ENCODE measurements at places on chromosomes 6 and 20.
A peak's percentile ranks its signal among the peaks of the same experiment; 100 is the strongest.

- no peak for DNase-seq
Observed at GRCh38 chr6:166162599-166163342, 4.9 kb downstream of the TBXT start.

DNA sequence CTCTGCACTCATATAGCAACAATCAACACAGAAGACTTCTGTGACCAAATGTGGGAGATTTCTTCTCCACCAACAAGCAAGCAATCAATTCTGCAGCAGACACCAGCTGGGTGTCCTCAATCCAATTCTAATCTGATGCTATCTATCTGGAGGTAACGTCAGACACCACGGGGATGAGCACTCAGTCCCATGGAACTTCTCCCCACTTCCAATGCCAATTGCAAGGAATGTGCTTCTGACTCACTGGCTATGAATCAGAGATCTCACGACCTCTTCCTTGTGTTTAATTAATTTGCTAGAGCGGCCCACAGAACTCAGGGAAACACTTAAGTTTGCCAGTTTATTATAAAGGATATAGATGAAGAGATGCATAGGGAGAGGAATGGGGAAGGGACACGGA is 103.5 kb upstream of the SIRPG start:
- peak; percentile 46 for DNase-seq

DNA sequence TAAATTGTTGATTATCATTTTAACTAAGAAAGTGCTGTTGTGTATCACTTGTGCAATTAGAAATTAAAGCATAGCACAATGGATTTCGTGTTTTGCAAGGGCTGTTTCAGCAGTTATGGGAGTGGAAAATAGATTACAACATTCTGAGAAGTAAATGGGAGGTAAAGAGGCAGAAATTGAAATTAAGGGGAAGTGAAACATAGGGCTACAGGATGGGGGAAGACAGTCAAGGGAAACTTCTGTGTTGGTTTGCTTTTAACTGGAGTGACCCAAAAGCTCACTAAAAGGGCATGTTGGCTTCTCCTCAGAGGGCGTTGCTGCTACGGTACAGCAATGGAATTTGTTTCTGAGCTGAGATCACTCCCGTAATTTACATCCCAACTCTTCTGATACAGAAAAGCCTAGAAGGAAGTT is 147.5 kb downstream of the BCAS1 start:
- no peak for DNase-seq

DNA sequence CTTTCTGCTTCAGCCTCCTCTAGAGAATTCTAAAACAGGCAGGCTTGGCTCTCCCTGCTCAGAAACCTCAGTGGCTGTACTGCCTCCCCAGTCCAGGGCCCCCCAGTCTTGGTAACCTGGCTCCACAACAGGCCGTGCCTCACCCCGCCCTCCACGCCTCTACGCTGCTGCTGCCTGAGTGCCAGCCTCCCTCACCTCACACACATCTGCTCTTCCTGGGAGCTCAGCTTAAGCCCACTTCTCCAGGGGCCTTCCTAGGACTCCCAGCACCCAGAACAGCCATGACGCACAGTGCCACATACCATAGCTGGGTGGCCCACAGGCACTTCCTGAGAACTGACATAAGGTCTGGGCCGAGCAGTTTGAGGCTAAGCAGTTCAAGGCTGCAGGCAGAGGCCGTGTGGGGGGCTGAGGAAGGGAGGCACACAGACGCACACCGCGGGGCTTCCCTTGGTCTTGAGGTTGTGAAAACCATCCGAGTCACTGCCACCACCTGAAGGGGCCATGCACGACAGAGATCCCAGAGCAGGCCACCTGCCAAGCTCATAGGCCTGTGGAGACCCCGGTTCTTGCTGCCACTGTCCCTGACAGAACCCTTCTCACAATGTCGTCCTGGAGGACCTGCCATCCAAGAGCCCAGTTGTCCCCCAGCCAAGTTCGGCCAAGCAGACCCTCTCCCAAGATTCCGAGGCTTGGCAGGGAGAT is 42.6 kb downstream of the DSTN start:
- no peak for DNase-seq

DNA sequence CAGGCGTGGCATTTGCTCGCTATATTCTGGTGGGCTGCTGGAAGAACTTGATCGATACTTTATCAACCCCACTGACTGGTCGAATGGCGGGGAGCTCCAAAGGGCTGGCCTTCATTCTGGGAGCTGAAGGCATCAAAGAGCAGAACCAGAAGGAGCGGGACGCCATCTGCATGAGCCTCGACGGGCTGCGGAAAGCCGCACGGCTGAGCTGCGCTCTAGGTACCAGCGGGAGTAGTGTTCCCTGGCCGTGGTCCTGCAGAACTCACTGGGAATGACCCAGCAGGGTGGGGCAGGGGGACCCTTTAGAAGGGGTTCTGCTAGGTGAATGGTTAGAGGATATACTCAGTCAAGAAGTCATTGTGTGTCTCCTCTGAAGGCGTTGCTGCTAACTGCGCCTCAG is 68.4 kb upstream of the PBOV1 start:
- DNase-seq: no peak
